Stimulated activated CD4-positive, alpha-beta T cell treated with anti-CD3 and anti-CD28 coated beads, Interleukin-2, amount 100 ng/mL, for 24 hours (primary cell): ENCODE measurements at places on chromosomes 1 and 21.

DNA sequence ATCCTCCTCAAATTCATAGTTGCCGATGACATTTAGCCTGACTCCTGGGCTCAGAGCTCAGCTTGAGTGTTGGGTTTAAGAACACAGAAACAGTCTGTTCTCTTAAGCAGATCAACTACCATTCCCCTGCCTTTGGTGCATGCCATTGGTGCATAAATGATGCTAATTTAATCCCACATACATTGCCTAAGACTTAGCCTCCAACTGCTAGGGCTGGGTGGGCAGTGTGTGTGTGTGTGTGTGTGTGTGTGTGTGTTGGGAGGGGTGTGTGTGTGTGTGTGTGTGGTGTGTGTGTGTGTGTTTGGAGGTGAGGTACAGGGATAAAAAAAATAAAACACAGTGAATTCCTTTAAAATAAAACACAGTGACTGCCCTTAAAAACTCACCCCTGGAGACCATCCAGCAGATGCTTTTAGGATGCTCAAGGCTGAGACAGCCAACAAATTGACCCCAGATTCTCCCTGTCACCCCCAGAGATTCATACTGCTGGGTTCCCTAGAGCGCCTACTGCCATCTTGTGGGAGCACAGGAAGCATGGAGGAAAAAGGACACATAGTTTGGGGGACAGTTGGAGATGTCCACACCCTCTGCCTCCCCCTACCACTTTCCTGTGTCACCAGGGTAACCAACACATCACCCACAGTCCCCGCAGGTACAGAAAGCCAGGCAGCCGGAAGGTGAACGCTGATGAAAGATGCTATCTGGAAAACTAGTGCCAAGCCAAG, 30.6 kb downstream of the KLHDC7A start:
- no peak for DNase-seq

DNA sequence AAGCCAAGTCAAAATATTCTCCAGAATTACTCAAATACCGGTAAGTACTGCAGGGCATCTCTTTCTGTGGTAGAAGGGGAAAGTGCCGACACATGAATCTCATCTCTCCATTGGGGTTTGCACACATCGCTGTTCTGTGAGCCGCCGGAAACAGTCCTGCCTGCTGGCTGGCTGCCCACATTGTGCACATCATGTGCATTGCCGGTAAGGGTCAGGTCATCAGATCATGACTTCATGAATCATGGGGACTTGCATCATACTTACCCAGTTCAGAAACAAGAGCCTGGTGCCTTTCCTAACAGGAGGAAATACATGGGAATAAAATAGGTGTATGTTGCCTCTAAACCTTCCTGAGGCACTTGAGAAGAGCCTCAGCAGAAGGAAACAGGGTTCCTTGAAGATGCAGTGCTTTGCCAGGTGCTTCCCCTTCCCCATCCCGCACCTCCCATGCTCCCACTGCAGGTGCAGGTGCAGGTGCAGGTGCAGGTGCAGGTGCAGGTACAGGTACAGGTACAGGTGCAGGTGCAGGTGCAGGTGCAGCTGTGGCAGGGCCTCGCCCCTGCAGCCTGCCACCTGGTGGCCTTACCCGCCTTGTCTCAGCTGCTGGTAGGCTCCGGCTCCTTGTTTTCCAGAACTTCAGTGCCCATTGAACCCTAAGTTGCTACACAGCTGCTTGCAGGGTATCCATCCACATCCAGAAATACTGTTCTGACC, 26.5 kb downstream of the GPR137B start:
- no peak for DNase-seq

DNA sequence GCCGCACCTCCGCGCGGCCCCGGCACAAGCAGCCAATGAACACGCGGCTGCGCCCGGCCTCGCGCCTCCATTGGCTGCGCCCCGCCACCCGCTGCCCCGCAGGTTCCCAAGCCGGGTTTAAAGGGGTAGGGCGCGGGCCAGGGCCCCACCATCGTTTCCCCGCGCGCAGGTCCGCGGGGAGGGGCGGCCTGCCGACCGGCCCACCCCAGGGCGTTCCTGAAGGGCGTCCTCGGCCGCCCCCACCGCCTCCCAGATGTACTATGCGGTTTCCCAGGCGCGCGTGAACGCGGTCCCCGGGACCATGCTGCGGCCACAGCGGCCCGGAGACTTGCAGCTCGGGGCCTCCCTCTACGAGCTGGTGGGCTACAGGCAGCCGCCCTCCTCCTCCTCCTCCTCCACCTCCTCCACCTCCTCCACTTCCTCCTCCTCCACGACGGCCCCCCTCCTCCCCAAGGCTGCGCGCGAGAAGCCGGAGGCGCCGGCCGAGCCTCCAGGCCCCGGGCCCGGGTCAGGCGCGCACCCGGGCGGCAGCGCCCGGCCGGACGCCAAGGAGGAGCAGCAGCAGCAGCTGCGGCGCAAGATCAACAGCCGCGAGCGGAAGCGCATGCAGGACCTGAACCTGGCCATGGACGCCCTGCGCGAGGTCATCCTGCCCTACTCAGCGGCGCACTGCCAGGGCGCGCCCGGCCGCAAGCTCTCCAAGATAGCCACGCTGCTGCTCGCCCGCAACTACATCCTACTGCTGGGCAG, at the start of gene OLIG1:
OLIG1 (plus strand) TSS at position 148 of the 750 bp plus-strand sequence; CDS start at position 254, 106 bp downstream.
- peak; percentile 37 for DNase-seq

- no peak for DNase-seq
Measured at GRCh38 chr1:13435458-13435857, 25.2 kb downstream of the PRAMEF20 start.

- DNase-seq, result no peak
Measured at GRCh38 chr1:213523781-213524398, 463.9 kb upstream of the PROX1 start.
